ENCODE measurements at places on chromosomes 16 and 17.

GRCh38 chr17:28570716-28571360 lies 486 bp downstream of the PIGS start:
- peak; percentile 22 for DNase-seq

DNA sequence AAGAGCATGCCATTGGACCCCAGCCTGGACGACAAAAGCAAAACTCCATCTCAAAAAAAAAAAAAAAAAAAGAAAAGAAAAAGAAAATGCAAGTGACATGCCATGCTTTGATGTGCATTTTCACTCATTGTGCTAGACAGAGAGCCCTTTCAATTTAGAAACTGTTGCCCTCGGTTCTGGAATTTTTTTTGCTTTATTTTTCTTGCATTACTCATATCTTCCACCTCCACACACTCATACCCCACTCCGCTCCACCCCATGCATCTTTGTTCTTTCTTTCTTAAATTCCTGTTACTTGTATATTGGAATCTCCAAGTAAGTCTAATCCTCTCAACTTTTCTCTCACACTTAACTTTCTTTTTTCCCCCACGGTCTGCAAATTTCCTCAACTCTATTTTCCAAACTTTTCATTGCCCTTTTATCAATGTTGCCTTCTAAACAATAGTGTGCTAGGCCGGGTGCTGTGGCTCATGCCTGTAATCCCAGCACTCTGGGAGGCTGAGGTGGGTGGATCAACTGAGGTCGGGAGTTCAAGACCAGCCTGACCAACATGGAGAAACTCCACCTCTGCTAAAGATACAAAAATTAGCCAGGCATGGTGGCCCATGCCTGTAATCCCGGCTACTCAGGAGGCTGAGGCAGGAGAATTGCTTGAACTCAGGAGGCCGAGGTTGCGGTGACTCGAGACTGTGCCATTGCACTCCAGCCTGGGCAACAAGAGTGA lies 16.8 kb upstream of the SUZ12 start:
- no peak for DNase-seq

DNA sequence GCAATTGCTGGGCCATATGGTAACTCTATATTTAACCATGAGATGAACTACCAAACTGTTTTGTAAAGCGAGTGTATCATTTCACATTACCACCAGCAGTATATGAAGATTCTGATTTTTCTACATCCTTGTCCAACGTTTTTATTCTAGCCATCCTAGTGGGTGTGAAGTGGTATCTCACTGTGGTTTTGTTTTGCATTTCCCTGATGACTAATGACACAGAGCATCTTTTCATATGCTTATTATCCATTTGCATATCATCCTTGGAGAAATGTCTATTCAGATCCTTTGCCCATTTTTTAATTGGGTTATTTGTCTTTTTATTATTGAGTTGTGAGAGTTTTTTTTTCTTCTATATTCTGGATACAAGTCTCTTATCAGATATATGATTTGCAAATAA lies 83.6 kb downstream of the AKAP1 start:
- no peak for DNase-seq

DNA sequence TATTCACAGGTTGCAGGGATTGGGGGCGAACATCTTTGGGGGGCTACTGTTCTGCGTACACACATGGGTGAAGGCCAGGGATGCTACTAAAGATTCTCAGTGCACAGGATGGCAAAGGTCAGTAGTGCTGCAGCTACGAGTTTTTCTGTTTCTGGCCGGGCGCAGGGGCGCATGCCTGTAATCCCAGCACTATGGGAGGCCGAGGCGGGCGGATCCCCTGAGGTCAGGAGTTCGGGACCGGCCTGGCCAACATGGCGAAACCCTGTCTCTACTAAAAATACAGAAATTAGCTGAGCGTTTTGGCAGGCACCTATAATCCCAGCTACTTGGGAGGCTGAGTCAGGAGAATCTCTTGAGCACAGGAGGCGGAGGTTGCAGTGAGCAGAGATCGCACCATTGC lies 3.9 kb upstream of the ZNF598 start:
- no peak for DNase-seq

GRCh38 chr16:29857133-29857760 lies 5.8 kb downstream of the CDIPT start:
- no peak for DNase-seq

DNA sequence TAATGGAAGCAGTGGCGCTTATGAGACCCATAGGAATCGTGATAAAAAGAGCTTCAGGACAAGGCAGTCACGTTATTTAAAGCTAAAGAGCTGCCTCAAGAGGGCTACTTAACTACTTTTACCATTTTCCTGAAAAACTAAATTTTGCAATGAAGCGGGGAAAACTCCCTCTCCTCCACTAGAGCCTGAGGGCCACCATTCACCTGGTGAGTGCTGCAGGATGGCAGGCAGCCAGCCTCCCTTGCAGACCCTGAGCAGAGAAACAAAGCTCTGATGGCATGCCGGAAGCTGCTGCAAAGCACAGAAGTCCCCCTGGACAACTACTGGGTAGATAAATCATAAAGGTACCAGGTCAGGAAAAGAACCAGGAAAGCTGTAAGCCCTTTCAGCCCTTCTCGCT lies 8.4 kb downstream of the AKTIP start:
- no peak for DNase-seq

- no peak for DNase-seq
Measured at GRCh38 chr17:2712300-2713043, 908 bp upstream of the CLUH start.

GRCh38 chr16:4330277-4330874 lies 14.5 kb downstream of the GLIS2 start:
- peak; percentile 73 for DNase-seq

GRCh38 chr16:50953290-50953689 lies 197.8 kb downstream of the SALL1 start:
- DNase-seq, result no peak

DNA sequence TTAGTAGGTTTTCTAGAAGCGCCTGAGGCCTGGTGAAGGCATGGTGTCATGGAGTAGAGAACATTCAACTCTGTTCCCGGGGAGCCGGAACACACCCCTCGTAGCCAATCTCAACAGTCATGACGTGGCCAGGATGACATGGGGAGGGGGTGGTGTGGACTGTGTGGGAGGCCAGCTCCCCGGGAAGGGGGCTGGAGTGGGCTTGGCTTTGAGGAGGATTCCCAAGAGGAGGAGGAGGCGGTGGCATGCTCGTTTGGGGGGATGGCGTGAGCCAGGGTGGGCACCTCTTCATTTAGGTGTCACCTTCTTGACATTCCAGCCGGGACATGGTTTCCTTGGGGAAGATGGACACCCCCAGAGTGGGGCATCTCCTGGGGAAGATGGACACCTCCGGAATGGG lies 257.5 kb downstream of the SEC14L1 start:
- DNase-seq, result no peak
